ENCODE measurements at places on chromosomes 16 and 17.

DNA sequence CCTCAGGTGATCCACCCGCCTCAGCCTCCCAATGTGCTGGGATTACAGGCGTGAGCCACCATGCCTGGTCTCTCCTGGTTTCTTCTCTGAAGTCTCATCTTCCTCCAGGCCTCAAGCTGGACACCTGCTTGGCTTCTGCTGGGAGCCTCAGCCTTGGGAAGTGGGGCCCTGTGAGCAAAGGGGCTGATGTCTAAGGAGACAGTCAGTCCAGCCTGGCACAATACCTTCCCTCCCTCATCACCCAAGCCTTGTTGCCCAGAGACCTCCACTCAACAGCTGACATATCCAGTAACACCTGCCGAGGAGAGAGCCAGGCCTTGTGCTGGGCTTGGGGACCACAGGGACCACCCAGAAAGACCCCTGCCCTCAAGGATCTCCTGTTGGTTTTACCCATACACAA lies 251.6 kb downstream of the GSG1L start:
- no peak for DNase-seq

DNA sequence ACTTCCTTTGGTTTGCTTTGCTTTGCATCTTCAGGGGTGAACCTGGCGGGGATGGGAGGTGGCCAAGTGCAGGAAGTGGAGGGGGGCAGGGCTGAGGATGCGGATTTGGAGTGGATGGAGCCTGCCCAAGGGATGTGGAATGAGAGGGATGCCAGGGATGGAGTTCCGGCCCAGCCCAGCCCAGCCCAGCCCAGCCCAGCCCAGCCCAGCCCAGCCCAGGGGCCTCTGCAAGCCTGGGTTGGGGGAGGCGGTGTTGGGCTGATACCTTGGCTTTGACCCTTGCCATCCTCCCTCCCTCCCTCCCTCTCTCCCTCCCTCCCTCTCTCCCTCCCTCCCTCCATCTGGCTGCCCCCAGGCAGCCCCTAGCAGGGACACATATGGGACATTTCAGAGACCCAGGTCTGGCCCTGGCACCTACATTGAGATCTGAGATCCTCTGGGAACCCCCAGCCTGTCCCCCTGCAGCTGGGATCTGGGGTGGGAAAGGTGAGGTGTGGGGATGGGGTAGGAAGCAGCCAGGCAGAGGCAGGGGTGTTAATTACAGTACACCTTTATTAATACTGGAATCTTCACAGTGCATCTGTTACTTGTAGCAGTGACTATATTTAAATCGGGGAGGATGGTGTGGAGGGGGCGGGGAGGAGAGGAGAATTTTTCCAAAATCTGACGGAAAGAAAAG lies 14.5 kb downstream of the IL34 start:
- DNase-seq, result no peak

GRCh38 chr16:82857693-82858365 lies 231.1 kb downstream of the CDH13 start:
- DNase-seq, result no peak

GRCh38 chr17:1076982-1077302 lies 80.0 kb downstream of the TIMM22 start:
- no peak for DNase-seq

GRCh38 chr17:16435925-16436886 lies 20.8 kb downstream of the TRPV2 start:
- no peak for DNase-seq

DNA sequence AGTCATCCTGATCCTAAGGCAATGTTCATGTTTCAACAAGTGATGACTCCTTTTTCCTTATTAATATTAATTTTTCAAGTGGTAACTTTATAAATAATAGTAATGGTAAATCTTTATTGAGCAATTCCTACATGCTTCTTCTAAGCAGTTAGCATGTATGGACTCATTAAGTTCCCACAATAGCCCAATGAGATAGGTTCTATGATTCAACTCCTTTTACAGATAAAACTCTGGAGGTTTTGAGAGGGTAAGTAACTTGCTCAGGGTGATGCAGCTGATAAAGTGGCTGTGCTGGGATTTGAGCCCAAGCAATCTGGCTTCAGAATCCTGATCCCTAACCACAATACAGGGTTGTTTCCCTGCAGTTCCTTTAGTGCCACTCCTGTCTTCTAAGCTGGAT lies 25.3 kb downstream of the SLC47A1 start:
- no peak for DNase-seq

DNA sequence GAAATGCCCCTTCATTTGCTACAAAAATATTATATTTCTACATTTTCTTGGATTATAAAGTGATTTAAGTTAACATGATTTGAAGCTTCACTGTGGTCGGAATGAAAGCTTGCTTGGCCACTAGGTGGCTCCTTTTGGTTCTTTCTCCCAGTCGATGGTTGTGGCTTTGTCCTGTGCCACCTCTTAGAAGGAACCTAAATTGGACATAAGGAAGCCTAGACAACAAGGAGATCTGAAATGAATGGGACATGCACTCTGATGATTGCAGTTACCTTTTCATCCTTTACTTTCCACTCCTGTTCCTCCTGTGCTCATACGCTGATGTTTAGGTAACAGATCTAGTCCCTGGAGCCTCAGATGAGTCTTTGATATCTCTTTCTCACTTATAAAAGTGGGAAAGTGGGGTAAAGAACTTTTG lies 39.2 kb downstream of the FTO start:
- DNase-seq, result no peak

- no peak for DNase-seq
These were observed 4.8 kb downstream of the XYLT2 start for GRCh38 chr17:50350733-50351132.

GRCh38 chr16:72536723-72537435 lies 364.9 kb upstream of the PMFBP1 start:
- DNase-seq, result no peak

GRCh38 chr17:63474174-63474573 lies 2.7 kb upstream of the ACE start:
- DNase-seq, result no peak

DNA sequence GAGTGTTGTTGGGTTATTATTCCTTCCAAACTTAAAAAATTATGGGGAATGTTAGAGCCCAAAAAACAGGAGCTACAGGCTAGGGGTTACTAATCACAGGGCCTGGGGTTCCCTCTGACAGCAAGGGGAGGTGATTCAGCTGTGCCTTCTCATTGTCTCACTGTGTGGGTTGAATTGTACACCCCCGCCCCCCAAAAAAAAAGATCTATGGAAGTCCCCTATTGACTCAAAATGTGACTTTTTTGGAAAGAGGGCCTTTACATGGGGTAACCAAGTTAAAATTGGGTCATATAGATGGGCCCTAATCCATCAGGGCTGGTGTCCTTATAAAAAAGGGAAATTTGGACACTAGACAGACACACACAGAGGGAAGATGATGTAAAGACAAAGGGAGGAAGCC lies 190.2 kb downstream of the SOX9 start:
- DNase-seq, result peak; percentile 23

DNA sequence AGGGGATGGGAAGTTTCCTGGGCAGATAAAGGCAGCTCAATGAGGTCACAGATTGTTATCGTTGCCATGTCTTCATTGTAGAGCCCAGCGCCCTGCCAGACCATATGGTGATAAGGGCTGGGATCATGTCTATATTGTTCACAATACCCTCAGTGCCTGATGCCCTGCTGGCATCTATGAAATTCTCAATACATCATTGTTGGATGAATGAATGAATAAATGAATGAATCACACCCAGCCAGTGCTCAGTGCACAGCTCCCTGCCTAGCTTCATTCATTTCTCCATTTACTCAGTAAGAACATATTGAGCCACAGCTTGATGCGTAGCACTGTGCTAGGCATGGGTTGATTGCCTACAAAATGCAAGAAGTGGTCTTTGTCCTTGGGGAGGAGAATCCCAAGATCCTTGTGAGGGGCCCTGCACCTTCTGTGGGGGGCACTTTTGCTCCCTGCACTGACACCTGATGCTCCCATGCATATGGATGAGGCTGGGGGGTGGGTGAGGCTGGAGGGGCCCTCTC lies 29.7 kb downstream of the MRC2 start:
- no peak for DNase-seq

GRCh38 chr17:14510136-14510535 lies 209.3 kb downstream of the HS3ST3B1 start:
- DNase-seq, result no peak

DNA sequence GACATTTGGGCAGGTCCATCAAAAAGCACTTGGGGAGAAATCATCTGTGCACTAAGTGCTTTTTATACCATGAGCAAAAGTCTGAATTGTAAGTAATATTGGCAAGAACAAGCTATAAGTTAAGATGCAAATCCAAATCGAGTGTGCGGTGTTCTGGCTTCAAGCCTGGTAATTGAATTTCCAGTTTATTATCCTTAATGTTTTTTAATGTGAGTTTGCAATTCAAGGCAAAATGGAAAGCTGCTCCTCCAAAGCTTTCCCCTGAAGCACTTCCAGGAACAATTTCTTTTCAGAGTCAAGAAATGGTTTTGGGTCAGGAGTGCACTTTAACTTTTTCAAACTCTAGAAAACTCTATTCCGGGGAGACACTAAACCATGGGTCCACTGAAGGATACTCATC lies 445.7 kb downstream of the TOX3 start:
- DNase-seq, result no peak

- DNase-seq, result no peak
These were observed 30.3 kb downstream of the CACNA1H start for GRCh38 chr16:1182950-1183907.

- DNase-seq, result peak; percentile 83
These were observed 32.7 kb downstream of the ITGB3 start for GRCh38 chr17:47286198-47286914.

- no peak for DNase-seq
These were observed 778.1 kb upstream of the SOX9 start for GRCh38 chr17:71342737-71343136.

GRCh38 chr16:89545044-89545830 lies 15.2 kb upstream of the RPL13 start:
- DNase-seq, result no peak

GRCh38 chr16:89061086-89061485 lies 32.6 kb upstream of the ACSF3 start:
- no peak for DNase-seq

GRCh38 chr16:89257281-89257731 lies 39.8 kb downstream of the ZNF778 start:
- no peak for DNase-seq

DNA sequence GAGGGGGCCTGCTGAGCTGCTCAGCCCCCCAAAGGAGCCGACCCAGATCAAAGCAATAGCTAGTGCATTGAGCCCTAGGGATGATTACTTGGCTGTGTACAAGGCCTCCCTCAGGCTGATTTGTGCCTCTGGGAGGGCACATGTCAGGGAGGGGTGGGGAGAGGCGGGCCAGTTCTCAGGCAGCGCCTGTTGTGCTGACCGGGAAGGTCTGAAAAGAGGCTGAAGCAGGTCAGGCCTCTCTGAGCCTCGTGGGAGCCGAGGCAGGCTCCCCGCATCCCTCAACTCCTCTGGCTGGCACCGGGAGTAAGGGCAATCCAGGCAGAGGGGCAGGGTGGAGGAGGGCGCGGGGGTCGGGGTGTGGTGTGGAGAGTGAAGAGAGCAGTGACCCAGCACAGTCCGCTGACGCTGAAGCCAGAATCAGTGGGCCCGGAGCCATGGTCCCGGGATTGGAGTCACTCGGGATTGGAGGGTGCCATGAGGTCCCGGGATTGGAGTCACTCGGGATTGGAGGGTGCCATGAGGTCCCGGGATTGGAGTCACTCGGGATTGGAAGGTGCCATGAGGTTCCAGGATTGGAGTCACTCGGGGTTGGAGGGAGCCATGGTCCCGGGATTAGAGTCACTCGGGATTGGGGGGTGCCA lies 3.0 kb downstream of the DCXR start:
- DNase-seq, result no peak

- no peak for DNase-seq
These were observed 325.4 kb downstream of the SEC14L1 start for GRCh38 chr17:77466140-77466539.

- DNase-seq, result no peak
These were observed 2.6 kb downstream of the GID4 start for GRCh38 chr17:18041776-18042175.

DNA sequence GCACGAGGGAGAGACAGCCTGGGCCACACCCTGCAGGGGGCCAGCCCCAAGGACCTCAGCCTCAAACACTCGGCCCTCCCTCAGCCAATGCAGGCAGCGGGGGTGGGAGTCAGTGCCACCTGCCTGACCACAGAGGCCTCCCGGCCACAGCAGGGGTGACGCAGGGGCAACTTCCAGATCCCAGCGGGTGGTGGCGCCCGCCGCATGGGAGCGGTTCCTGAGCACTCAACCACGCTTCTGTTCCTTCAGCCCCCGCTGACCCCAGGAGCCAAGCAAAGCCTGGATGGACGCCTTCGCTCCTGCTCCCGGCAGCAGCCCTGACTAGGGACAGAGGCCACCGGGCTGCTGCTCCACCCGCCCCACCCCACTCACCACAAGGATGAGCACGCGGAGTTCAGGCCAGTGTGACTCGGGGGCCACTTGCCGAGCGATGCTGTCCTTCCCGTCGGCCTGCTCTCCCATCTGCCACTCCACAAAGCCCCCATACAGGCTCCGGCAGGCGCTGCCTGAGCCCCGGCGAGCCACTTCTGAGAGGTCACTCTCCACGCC lies 5.0 kb upstream of the CYBA start:
- DNase-seq, result no peak

DNA sequence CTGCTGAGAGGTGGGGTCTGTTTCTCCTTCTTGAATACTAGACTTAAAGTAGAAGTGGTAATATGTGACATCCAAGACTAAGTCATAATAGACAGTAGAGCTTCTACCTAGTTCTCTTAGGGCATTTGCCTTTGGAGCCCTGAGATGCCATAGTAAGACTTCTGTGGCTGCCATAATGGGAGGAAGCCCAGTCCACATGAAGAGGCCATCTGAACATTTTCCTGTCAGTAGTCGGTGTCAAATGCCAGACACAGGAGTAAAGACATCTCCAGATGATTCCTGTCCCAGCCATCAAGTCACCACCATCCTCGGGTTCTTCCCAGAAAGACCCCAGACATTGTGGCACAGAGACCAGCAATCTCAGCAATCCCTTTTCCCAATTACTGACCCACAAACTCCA lies 58.1 kb upstream of the IRX6 start:
- DNase-seq, result no peak

DNA sequence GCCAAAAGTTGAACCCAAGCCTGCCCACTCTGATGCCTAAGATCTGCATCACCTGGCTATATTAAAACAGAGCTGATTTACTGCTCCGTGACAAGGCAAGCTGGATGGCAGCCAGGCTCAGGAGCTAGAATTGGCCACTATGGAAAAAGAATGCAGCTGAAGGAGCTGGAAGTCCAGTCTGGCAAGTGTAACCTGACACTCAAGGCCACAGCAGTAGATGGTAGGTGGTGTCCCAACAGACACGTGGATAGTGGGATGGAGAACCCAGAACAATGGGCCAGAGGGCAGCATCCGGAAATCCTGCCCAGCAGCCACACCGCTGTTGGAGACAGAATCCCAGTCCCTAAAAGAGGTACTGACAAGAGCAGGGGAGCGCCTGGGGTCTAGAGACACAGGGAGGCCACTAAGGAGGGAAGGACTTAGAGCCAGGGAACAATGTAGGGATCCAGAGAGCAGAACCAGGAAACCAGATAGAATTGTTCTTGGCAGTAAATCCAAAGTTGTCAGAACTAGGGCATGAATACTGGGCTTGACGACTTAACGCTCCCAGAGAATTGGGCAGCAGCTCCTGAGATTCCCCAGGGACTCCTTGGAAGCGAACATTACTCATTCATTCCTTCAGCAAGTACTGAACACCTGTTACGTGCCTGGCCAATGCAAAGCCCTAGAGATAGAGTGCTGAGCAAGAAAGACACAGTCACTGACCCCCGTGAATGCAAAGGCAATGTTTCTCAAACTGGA lies 85.7 kb downstream of the CDYL2 start:
- DNase-seq, result no peak

Measured in GM06990 (cell line).